ENCODE measurements at places on chromosomes 6 and 20.

DNA sequence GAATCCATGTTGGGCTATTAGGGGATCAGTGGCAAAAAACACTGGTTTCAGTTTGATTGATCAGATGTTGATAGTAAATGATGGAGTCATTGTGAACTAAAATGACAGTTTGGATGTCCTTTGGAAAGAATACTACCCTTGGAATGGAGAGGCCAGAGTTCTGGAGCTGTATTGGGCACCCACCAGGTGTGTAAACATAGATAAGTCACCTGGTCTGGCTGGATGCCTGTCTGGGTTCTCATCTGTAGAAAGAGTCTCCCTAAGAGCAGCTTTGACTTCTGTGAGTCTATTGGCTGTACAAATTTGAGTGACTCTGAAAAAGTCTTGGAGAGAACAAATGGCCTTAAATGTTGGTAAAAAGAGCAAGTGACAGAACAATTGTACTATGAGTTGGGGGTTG is 115.0 kb downstream of the SCP2D1 start:
- no peak for DNase-seq

DNA sequence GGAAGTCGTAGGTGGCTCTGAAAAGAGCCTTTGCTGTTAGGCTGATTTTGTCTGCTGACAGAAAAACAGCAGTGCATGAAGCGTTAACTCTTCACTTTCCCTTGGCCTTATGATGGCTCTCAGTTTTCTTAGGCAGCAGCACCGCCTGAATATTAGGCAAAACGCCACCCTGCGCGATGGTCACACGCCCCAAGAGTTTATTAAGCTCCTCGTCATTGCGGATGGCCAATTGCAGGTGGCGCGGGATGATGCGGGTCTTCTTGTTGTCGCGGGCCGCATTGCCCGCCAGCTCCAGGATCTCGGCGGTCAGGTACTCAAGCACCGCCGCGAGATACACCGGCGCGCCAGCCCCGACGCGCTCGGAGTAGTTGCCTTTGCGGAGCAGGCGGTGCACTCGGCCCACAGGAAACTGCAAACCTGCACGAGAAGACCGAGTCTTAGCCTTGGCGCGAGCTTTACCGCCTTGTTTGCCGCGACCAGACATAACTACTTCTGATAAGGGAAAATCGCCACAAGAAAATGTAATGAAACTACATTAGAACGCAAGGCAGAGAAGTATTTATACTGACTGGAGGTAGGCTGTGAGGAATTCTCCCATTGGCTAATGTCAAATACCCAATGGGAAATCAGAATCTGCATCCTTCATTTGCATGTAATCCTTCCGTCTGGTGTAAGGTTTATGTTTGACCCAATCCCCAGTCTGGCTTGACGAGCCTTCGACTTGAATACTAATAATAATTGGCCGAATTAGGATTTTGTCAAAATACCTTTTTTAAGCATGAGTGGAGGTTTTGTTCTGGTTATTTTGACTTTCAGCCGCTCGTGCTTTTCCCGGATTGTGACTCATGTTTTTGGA is 53.9 kb upstream of the HFE start:
- DNase-seq = peak; percentile 93

DNA sequence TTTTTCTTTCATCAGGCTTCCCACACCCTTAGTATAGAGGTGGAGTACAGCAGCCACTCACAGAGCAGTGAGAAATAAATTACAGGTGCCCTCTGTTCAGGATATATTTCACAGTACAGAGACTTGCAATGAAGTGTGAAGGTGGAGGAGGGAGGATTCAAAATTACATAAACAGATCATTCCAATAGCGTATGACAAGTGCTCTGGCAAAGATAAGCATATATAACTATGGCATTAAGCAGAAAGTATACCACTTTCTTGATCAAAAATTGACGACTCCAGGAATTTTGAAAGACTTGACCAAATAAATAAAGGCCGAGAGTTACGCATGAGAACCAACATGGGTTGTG is 108.7 kb downstream of the GPX5 start:
- DNase-seq = no peak

DNA sequence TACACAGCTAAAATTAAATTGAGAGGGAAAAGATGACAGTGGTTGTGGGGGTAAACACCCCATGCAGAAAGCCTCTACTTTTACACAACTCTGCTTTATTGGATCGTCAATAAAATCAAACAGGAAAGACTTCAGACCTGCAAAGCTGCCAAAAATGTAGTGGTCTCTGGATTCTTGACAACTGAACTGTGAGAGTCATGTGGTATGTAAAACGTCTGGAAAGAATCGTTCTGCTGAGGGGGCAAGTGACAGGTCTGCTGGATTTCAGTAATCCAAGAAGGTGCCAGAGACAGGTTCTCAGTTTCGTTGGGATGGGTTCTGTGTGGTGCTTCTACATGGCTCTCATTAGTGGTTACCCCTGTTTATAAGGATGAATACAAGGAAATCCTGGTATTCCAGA is 63.3 kb downstream of the TSPYL4 start:
- no peak for DNase-seq

DNA sequence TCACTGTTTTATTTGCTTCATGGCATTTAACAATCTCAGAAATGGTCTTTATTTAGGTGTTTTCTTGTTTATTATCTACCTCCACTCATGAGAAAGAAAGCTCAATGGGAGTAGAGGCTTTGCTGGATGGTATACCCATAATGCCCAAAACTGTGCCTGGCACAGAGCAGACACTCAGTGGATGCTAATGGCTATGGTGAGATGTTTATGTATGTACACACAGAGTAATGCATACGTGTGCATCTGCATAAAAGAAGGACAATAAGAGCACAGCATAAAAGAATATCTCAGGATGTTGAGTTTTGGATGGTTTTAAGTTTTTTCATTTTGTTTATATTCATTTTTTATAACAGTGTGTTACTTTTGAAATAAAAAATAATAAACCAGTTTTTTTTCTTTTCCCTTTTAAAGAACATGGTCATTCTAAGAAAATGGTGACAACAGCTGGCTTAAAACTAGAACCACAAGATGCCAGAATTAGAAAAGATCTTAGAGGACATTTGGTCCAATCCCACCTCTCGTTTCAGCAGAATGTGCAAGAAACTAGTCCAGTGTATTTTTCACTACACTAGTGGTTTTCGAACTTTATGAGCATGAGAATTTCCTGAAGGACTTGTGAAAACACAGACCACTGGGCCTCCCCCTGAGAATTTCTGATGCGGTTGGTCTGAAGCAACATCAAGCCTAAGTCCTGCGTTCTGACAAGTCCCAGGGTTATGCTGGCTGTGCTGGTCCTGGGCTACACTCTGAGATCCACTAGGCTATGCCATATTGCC is 131.9 kb downstream of the FYN start:
- DNase-seq = no peak

DNA sequence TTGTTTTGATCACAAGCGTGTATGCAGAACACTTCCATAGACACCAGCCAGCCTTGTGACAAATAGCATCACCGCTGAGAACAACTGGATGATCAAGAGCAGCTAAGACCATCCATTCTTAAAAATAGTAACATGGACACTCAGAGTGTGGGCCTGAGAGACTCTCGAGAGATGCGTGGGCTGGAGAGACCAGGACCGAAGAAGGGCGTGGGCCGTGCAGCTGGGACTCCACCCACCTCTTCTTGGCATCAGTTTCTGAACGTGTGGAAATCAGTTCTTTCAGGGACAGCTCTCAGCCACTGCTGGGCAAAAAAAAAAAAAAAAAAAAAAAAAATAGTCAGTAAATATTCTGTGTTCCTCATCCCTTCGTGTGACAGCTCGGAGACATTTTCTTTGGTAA is 314.5 kb upstream of the CDH4 start:
- DNase-seq = no peak

GRCh38 chr6:81978230-81978629 is 225.7 kb upstream of the TENT5A start:
- DNase-seq = no peak

GRCh38 chr6:40722091-40722490 is 134.9 kb upstream of the LRFN2 start:
- no peak for DNase-seq

DNA sequence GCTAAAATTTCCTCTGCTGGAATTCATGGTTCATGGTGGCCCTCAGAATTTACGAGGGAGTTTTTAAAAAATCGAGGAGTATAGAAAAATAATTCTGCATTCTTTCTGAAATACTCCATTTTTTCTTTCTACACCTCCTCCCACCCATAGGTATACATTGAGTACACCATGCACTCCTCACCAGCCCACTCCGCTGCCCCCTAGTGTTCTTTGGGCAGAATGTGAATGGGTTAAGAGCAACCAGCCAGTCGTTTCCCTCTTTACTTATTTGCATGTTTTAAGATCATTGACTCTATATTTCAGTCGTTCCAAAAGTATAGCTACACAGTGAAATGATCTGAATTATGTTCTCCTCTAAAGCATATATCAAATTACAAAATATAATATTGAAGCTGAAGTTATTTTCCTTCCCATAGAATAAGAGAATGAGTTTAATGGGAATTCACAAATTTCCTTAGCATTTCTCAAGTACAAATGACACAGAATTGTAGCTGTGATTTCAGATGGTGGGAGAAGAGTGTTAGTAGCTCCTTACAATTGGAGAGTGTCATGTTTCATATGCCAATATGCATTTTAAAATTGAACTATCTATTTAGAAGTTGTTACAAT is 977.7 kb upstream of the SLC35B3 start:
- DNase-seq = no peak

GRCh38 chr6:93343476-93343875 is 75.9 kb downstream of the EPHA7 start:
- DNase-seq = no peak

- DNase-seq = peak; percentile 55
These were observed 39.1 kb downstream of the ILRUN start for GRCh38 chr6:34657307-34657978.

GRCh38 chr6:9292975-9293374 is 857.6 kb upstream of the SLC35B3 start:
- no peak for DNase-seq

GRCh38 chr20:48601798-48602197 is 226.0 kb downstream of the PREX1 start:
- DNase-seq = no peak

DNA sequence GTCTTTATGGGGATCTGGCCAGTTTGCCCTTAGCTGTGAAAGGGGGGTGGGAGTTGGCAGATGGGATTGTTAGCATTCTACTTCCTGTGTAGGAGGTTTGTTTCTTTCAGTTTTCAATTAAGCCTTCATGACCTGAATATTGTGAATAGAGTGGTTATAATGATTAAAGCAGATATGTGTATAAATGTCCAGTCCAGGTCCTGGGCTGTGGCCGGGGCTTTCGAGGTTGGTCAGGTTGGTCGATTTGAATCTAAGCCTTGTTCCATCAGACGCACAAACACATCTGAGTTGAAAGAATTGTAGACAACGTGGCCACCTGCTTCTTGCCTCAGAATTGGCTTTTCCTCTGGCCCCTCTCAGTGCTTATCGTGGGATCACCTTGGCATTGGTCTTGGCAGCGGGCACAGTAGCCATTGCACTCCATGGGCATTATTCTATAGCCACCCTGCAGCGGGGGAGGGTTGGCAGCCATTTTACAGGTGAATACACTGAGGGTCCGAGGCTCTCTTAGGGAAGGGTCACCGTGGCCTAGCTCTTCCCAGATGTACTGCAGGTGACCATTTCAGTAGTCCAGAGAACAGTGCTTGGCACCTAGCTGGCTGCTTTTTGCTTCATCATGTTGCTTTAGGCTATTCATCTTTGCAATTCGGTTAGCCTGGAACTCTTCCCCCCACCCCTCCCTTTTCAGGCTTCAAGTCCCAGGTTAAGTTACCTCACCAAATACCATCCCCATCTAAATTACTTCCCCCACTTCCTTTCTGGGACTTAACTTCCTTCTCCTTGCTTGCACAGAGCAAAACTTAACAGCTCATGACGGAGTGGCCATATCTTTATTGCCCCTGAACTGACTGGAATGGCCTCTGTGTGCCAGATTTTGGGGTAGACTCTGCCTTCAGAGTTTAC is 1.1 kb downstream of the RNF114 start:
- no peak for DNase-seq

- peak; percentile 50 for DNase-seq
These were observed 17.9 kb downstream of the C6orf15 start for GRCh38 chr6:31094389-31094881.

- DNase-seq = peak; percentile 56
These were observed 4.4 kb downstream of the AMD1 start for GRCh38 chr6:110878751-110879522.

GRCh38 chr6:5843078-5843477 is 163.6 kb downstream of the NRN1 start:
- DNase-seq = no peak

DNA sequence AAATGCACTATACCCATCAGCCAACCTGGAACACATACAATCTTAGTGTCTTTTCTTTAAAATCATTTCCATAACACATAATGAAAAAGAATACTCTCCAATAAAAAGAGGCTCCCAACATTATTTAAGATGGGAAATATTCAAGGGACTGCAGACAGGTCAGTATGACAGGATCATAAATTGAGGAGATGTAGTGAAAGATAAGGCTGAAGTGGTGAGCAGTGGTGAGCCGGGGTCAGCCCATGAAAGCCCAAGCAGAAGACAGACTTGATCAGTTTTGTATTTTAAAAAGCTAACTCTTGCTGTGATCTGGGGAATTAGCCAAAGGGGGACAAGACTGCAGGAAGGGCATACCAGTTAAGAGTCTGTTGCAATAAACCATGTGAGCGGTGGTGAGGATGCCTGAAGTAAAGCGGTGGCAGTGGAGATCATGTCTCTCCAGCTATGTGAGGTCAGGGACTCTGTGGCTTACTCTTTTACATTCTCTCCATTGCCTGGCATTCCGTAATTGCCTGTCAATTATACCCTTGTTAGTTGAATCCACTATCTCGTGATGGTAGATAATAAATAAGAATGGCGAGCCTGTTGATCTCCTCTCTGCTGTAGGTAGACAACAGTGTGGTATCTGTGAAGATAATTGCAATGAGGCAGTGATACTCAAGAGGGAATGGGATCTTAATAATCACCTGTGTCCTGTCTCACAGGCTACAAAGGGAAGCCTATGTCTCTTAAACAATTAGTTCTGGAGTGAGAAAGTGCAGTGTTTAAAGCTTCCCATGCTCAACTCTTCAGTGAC is 97.4 kb downstream of the FILIP1 start:
- no peak for DNase-seq

- DNase-seq = no peak
These were observed 119.9 kb upstream of the ASCC3 start for GRCh38 chr6:101001012-101001411.

DNA sequence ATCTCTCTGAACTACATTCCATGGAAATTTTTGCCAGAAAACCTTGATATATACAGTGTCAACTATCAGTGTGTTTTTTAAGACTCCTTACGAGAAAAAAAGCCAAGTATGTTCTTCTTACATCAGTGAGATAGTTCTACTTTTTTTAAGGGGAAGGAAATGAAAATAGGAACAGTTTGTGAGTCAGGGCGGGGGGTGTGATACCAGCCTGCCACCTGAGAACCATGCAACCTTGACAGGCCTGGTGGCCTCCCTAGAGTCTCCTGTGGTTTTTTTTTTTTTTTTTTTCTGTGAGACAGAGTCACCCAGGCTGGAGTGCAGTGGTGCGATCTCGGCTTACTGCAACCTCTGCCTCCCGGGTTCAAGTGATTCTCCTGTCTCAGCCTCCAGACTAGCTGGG is 96.3 kb upstream of the GCM1 start:
- peak; percentile 27 for DNase-seq

- DNase-seq = no peak
These were observed 89.0 kb upstream of the CDH4 start for GRCh38 chr20:61163031-61163430.

All from CD4-positive, alpha-beta T cell treated with Interleukin-17A for 1 hour (primary cell).